ENCODE measurements at places on chromosomes 1 and 21.

DNA sequence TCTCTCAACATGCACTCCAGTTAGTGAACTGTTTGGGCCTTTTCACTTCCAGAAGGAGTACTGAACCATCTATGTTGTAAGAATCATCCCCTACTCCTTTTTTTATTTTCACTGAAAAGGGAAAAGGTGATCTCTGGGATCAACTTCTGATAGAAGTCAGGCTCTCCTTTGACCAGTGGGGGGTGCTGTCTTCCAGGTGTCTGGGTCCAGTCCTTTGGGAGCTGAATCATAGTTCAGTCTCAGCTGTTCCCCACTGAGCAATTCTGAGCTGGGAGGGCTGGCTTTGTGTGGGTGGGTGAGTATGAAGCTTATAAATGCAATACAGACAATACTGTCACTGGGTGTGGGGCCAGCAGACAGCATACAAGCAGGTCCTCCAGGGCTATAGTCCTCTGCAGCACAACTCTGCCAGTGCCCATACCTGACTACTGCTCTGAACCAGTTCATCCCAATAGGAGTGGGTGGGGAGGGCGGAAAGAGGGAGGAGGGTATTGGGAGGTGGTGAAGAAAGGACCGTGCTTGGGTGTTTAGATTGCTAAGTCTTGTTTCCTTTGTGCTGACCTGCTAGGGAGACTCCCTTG lies 12.5 kb upstream of the SARS1 start:
- peak; percentile 19 for DNase-seq

GRCh38 chr1:22283596-22283995 lies 140.7 kb upstream of the WNT4 start:
- DNase-seq: no peak

- DNase-seq: no peak
These were observed 37.5 kb downstream of the QSOX1 start for GRCh38 chr1:180192172-180192571.

- DNase-seq: no peak
These were observed 16.9 kb downstream of the MTARC1 start for GRCh38 chr1:220803401-220804201.

GRCh38 chr1:109782514-109782913 lies 18.8 kb upstream of the EPS8L3 start:
- DNase-seq: no peak

DNA sequence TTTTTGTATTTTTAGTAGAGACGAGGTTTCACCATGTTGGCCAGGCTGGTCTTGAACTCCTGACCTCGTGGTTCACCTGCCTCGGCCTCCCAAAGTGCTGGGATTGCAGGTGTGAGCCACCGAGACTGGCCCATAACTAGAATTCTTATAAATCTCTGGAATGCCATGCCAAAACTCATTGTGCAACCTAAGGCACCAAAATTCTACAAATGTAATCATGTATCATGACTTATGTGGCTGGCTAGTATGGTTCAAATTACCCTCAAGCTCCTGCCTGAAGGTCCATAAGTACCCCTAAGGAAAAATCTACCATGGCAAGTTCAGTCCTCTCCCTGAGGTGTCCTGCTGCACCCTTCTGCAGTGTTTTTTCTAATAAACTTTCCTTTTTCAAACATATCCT lies 63.8 kb upstream of the CSF1 start:
- no peak for DNase-seq

GRCh38 chr1:24292103-24292502 lies 27.1 kb upstream of the GRHL3 start:
- DNase-seq: no peak

All from activated gamma-delta T cell treated with anti-CD3 and anti-CD28 coated beads, Interleukin-2, amount 50 U/mL, for 16 hours (primary cell).